D341Med (cell line): ENCODE measurements at places on chromosomes 2 and 18.
A peak's percentile ranks its signal among the peaks of the same experiment; 100 is the strongest.

DNA sequence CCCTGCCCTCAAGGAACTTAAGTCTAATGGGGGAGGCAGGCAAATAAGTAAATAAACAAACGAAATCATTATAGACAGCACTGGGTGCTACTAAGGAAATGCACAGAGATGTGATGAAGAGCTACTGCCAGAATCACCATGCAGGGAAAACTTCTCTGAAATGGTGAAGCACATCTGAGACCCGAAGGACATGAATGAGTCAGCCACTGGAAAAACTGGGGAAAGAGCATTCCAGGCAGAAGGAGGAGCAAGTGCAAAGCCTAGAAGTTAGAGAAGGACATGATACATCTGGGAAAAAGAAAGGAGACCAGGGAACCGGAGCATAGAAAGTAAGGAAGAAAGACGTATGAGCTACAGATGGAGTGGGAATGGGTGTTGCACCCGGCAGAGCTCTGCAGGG lies 56.8 kb downstream of the TGFA start:
- DNase-seq, result no peak

- DNase-seq, result no peak
Measured at GRCh38 chr18:26225022-26225693, 1.1 kb upstream of the TAF4B start.

DNA sequence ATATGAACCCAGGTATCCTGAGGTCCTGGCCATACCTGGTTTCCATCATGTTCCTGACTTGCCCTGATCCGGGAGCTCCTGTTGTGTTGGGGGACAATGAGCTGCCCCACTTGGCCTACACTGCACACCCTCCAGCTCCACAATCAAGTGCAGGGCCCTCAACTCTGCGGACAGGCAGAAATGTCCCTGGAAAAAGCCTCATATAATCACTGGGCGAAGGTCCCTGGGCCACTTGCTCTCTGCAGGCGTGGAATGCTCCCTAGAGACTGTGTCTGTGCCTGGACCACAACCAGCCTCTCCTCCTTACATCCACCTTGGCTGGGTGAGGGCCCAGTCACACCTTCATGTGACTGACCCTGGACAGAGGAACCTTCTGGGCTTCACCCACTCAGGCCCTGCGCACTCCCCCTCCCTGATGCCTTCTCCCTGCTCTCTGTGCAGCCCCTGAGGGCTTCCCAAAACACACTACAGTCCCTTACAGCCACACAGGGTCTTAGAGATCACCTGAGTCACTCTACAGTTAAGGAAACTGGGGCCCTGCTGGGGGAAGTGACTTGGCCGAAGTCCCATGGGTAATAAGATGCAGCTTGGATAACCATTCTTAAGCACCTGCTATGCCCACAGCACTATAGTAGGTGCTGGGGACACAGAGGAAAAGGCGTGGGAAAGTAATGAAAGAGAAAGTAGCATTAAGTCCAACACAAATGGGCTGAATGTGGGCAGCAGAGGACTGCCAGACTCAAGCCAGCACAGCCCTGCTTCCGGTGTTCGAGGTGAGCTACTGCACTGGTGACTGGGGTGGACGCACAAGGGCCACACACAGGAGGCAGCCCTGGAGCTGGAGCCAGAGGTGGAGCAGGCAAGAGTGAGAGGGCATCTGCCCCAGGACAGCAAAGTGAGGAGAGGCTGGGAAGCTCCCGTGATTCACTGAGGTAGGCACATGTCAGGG lies 9.8 kb downstream of the BOLA3 start:
- DNase-seq, result no peak

DNA sequence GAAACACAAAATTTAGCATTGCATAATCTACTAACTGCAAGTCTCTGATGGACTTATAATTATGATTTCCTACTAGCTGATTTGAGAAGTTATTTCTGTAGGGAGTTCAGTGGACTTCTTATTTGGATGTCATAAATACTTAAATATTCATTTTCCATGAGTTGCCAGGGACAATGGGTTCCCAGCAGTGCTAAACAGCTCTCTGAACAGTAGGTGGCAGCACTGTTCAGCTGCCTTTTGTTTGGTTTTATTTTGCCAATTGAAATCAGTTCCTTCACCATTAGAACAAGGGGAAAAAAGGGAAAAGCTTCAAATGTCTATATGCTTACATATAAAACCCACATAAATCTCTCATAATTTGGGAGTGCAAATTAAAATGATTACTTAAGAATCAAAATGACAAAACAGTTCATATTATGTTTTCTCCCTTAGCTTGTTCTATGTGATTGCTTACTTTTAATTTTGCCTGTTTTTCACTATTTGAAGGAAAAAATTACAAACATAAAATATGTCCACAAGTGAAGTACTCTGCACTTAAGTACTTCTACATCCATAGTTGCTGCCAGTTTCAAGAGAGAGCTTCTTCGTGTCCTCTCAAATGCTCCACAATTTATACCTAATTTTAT lies 898.9 kb downstream of the CPS1 start:
- peak; percentile 56 for DNase-seq

- DNase-seq, result no peak
Measured at GRCh38 chr18:74579496-74580065, 18.1 kb upstream of the ZNF407 start.

DNA sequence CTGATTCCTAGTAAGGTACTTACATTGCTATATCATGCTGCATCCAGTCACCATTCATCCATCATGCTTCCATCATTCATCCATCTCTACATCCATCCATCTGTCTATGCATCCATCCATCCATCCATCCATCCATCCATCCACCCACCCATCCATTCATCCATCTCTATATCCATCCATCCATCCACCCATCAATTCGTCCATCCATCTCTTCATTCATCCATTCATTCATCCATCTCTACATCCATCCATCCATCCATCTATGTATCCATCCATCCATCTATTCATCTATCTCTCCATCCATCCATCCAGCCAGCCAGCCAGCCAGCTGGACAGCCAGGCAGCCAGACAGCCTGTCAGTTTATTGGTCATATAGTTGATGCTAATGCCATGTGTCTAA lies 20.7 kb downstream of the PRKCE start:
- DNase-seq, result no peak

- no peak for DNase-seq
Measured at GRCh38 chr2:5940596-5941535, 248.7 kb downstream of the SOX11 start.

DNA sequence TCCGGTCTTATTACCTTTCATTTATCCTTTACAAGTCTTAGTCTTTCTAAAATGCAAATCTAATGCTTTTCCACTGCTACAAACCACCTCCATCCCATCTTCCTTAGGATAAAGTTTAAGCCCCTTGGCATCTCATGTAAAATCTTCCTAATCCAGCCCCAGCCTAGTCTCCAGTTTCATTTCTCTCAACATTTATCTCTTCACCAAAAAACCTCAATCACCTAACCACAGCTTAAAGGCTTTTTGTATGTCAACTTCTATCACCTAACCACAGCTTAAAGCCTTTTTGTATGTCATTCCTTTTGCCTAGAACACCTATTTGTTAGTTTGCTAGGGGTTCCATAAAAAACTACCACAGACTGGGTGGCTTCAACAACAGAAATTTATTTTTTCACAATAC lies 4.2 kb downstream of the TRAK2 start:
- DNase-seq, result no peak

GRCh38 chr2:6970551-6970950 lies 53.3 kb downstream of the RNF144A start:
- no peak for DNase-seq

GRCh38 chr2:20071397-20072383 lies 20.3 kb upstream of the LAPTM4A start:
- DNase-seq, result no peak

DNA sequence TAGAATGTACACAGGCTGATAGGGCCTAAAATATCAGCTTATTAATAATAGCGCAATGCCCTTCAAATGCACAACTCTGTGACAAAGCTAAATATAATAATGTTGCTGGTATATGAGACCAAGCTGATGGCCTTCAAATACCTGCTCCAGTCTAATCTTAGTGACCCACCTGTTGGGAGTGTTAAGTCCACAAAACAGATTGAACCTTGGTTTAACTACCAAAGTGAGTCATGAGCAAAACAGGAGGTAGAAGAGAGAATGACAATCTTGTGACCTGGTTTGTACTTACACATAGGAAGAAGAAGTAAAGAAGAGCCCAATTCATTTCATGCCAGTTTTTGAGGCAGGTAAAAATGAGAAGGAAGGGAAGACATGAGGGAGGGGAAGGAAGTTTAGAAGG lies 295.0 kb downstream of the NR4A2 start:
- DNase-seq, result no peak

GRCh38 chr2:65636813-65637483 lies 204.5 kb upstream of the SPRED2 start:
- no peak for DNase-seq

DNA sequence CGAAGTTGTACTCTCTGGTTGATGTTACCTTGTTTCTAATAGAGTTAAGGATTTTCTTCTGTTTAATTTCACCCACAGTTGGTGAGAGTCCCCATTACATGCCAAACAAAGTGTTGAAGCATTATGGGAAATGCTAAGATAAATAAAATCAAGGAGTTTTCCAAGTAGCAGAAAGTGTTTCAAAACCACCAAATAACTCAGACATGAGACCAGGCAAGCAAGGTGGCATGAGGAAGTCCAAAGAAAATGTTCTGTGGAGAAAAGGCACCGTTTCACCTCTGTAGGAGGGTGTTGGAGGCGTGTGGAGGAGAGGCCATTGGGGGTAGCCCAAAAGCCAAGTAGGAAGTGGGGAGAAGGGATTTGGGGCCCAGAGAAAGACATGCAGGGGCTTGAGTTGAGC lies 8.7 kb downstream of the CFAP221 start:
- no peak for DNase-seq

- DNase-seq, result no peak
Measured at GRCh38 chr2:239818086-239818485, 207.1 kb downstream of the NDUFA10 start.

DNA sequence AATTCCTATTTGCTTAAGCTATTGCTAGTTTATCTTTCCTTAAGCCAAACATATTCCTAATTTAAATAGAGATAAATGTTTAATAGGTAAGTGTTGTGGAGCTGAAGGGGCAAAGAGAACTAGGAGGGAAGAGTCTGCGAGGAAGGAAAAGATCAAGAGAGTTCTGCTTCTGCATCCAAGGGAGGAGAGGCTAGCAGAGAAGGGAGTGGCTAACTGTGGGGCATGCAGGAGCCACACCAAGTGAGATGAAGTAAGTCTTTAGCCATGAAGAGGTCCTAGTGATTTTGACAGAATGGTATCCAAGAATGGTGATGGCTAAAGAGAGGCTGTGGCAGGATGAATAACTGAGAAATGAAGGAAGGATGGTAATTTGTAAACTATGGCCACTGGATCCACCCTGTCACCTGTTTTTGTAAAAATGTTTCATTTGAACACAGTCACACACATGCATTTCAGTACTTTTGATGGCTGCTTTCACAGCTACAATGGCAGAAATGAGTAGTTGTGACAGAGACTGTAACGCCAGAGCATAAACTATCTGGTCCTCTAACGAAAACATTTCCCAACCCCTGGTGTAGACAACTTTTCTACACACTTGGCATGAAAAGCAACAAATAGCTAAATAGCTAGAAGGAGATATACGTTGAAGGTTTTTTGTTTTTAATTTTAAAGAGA lies 15.6 kb downstream of the TPGS2 start:
- DNase-seq, result no peak

DNA sequence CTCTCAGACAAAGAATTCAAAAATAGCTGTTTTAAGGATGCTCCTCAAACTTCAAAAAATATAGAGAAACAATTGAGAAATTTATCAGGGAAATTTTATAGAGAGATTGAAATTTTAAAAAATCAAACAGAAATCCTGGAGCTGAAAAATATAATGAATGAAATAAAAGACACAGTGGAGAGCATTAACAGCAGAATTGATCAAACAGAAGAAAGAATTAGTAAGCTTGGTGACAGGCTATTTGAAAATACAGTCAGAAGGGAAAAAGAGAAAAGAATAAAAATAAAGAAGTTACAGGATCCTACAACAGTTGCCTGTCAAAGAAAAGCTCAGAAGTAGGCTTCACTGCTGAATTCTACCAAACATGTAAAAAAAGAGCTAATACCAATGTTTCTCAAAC lies 293.8 kb upstream of the VWC2L start:
- DNase-seq, result no peak

GRCh38 chr2:238296638-238297457 lies 8.4 kb upstream of the PER2 start:
- DNase-seq, result no peak

DNA sequence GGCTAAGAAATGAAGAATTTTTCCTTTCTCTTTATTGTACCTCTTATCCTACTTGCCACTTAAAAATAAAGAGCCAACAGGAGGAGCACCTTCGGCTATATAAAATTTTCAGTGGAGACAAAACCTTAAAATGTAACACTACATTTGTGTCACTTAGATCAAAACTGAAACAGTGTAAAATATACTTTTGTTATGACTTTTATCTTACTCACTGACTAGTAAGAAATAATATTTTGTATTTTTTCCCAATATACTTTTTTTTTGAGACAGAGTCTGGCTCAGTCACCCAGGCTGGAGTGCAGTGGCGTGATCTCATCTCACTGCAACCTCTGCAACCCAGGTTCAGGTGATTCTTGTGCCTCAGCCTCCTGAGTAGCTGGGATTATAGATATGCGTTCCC lies 28.3 kb downstream of the KCNJ13 start:
- DNase-seq, result no peak

- DNase-seq, result no peak
Measured at GRCh38 chr2:226873051-226873620, 37.3 kb downstream of the RHBDD1 start.

DNA sequence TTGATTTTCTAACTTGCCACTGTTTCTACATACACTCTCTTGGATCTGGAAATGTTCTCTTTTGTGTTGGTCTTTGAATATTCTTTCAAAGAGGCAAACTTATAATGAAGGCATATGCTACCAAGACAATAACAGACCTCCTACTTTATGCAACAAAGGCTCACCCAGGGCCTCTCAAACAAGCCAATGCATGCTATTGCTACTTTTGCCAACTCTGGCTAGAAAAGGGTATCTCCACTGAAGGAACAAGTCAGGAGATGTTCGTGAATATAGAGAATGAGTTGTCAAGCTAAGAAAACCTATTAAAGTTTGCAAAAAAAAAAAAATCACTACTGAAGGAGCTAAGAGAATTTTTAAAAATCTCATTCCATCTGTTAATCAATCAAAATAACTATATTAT lies 15.9 kb upstream of the DSG2 start:
- DNase-seq, result no peak

DNA sequence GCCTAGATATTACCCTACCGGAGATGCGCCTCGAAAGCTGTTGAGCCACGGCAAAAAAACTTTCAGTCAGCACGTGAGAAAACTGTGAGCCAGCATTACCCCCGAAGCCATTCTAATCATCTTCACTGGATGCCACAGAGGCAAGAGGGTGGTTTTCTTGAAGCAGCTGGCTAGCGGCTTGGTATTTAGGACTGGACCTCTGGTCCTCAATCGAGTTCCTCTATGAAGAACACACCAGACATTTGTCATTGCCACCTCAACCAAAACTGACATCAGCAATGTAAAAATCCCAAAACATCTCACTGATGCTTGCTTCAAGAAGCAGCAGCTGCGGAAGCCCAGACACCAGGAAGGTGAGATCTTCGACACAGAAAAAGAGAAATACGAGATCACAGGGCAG lies 52.8 kb upstream of the SLC66A3 start:
- no peak for DNase-seq
